Inflammatory macrophage treated with lipopolysaccharide for 4 hours (primary cell): ENCODE measurements at places on chromosomes 5 and 9.

DNA sequence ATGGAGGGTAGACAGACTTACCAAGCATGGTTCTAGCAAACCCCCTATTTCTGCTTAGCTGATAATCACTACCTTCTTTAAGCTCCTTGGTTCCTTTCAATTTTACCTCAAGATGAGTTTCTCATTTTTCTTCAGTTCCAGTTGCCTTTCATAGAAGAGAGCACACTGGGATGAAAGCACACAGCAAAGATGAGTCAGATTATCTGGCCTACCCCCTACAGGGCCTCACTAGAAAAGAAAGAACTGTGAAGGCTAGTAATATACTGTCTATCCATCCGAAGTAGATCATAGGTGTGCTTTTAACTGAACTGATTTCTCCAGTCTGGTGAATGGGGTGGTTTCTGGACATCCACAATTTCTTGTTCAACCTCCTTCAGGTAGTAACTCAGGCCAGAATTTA is 122.5 kb downstream of the TRPM3 start:
- DNase-seq = no peak

GRCh38 chr5:16108418-16108817 is 71.2 kb downstream of the MARCHF11 start:
- DNase-seq = no peak

GRCh38 chr5:142235870-142236672 is 88.8 kb downstream of the SPRY4 start:
- DNase-seq = no peak

DNA sequence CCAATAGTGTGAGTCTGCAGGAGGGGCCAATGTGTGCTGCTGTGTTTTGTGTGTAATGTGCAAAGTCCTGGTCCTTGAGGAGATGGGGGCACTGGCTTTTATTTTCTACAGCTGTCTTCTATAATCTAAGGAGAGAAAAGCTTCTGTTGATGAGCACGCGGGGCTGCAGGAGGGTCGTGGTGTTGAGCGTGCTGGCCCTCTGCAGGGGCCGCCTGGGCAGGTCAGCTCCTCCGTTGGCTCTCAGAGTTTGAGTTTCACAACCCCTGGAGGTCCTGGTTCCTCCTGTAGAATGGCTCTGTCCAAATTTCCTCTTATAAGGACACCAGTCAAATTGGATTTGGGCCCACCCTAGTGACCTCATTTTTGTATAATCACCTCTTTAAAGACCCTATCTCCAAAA is 12.6 kb downstream of the OR2V1 start:
- no peak for DNase-seq

GRCh38 chr9:114351932-114352331 is 22.3 kb downstream of the ORM2 start:
- DNase-seq = peak; percentile 59

DNA sequence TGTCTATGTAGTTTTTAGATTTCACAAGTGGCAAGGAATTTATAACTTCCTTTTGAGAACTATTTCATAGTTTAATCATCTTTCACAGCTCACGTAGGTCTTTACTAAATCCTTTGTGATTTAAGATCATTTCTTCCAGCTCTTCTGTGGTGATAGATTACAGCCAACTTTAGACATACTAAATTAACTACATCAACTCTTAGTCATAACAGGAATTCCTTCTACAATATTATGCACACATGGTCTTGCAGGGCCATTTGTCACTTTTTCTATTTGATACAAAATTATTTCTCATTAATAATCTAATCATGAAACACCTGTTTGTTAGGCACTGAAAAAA is 208.4 kb downstream of the PDE4D start:
- no peak for DNase-seq

DNA sequence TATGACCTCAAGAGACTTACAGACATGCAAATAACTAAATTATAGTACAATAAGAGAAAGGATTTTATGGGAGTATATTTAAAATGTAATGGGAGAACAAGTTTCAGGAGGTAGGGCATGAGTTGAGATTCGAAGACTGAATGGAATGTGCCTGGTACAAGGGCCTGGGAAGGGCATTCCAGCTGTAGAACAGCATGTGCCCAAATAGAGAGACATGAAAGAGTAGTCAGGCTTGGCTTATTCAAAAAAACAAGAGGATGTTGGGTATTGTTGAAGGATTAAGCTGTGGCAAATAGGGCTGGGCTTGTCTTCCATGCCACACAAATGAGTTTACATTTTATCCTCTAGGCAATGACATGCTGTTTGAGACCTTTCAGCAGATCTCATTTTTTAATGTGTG is 86.9 kb downstream of the FOCAD start:
- DNase-seq = no peak

GRCh38 chr5:174500636-174501035 is 223.7 kb upstream of the MSX2 start:
- no peak for DNase-seq

- no peak for DNase-seq
These were observed 2384.6 kb upstream of the WWC1 start for GRCh38 chr5:165906871-165907270.

DNA sequence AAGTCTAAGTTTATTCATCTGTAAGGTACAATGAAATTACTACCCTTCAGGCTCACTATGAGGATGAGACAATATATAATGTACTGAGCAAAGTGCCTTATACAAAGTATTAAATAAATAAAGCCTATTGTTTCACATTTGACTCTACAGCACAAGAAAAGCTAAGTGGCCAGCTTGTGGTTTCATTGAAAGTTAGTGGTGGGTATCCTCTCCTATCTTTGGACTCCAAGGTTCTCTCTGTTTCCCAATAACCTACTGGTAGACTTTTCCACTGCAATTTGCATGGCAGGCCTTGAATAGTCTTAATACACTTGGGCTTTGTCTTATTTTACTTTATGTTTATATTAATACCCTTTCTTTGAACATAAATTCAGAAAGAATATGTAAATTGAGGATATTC is 262.7 kb downstream of the DEPDC1B start:
- no peak for DNase-seq

DNA sequence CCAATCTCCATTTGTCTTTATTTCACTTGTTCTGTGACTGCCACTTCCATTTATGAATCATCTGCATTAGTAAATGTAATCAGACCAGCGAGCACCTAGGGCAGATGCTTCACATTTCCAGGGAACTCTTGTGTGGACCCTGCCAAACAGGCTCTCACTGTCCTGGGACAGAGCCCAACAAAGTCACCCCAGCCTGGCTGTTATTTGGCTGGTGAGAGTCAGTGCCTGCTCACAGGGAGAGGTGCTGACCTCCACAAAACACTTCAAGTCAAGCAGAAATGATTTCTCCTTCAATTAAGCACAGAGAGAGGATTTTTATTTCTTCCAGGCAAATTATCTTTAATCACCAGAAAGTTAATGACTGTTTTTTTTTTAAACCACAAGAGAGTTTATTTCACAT is 568.0 kb downstream of the MTRR start:
- DNase-seq = no peak

- no peak for DNase-seq
These were observed 105.8 kb upstream of the PCSK1 start for GRCh38 chr5:96538808-96539250.

DNA sequence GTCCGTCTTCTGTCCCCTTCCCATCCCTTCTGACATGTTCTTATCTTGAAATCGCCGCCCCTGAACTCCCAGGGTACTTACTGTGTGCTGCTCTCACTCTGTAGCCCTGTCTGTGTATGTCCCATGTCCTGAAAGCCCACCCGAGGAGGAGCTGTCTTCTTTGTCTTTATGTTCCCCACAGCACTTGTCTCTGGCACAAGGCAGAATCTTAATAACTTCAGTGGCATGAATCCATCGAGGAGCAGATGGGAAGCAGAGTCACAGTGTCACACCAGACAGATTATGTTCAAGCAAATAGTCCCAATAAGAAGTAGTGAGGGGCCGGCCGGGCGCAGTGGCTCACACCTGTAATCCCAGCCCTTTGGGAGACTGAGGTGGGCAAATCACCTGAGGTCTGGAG is 29.7 kb upstream of the LTC4S start:
- no peak for DNase-seq

GRCh38 chr9:81791076-81791475 is 101.7 kb upstream of the TLE1 start:
- no peak for DNase-seq

DNA sequence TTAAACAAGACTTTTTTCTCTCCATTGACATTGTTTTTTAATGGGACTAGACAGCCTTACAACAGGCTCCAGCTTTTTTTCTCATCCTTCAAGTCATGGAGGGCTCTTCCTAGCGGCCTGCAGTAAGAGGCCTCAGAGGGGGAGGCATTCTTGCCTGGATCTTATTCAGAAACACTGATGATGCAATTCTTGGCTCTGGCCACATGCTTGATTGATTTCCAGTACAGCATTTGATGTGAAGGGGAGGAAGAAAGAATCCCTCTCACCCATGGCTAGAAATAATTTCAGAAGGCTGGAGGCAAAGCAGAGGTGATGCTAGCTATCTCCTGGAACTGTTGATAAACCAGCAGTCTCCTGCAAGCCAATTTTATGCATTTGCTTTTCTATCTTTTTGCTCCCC is 324.8 kb downstream of the PRELID2 start:
- DNase-seq = no peak

DNA sequence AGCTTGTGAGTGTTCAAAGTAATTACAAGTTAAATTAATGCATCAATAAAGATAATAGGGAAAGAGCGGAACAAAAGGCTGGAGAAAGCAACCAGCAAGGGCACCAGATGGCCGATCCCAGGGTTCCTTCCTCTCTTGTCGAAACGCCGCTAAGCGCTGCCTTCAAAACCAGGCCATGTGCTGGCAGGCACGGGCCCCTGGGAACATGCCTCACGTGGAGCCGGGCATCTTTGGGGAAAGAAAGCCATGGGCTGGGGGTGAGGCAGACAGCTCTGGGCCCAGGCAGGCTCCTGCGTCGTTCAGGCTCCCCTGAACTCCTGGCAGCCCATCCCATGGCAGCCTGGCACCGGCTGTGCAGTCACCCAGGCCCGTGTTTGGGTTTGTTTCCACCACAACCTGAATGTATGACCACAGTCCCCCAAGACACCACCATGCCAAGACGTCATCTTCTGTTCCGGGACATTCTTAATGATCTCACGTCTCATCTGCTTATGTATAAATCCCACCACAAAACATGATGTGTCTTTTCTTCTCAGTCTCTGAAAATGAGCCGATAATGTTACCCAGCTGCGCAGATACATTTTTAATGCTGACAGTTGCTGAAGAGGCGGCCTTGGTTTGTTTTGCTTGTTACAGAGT is 110.4 kb upstream of the SARDH start:
- no peak for DNase-seq

DNA sequence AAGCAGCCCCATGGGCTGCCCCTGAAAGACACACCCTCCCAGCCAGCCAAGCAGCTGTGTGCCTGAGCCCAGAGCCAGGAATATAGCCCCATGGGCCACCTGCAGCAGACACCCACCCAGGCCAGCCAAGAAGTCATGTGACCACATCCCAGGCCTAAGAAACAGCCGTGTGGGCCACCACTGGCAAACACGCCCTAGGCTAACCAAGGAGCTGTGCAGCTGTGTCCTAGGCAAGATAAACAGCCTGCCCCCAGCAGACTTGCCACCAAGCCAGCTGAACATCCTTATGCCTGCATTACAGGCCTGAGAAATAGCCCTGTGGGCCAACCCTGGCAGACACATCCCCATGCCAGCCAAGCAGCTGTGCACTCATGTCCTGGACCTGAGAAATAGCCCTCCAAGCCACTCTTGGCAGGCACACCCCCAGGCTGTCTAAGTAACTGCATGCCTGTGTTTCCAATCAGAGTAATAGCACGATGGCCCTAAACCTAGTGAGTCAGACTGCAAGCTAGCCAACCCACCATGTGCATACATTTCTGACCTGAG is 143.0 kb downstream of the ADAMTS6 start:
- DNase-seq = no peak

DNA sequence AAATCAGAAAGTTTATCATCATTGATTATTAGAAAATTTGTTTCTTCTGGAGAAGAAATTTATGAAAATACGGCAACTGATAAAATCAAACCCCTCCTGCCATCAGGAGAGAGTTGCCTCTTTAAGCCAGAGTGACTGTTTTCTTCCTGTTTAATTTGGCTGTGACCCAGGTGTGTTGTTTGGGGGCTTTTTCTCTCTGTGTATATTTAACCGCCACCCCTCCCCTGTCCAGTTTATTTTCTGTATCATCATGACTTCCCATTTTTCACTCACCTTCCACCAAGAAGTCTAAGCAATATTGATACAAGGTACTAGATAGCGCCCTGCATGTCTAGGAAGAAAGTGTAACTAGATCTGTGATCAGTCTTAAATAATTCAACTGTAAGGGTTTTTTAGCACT is 50.1 kb downstream of the FAM78A start:
- DNase-seq = no peak
